ENCODE measurements at places on chromosomes 7 and 10.

DNA sequence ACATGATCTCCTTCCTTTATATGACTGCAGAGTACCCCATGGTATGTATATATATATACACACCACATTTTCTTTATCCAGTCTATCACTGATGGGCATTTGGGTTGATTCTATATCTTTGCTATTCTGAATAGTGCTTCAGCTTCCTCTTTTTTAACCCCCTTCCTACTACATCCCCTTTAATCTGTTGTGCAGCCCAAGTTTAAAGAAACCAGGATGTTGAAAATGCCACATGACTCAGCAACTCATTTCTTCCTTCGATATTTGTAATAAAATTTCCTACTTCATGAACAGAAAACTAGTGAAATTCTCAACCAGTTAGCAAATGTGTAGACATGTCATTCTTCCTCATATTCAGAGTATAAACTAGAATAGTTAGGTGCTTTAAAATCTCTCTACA lies 1245.7 kb upstream of the SORCS1 start:
- no peak for DNase-seq

DNA sequence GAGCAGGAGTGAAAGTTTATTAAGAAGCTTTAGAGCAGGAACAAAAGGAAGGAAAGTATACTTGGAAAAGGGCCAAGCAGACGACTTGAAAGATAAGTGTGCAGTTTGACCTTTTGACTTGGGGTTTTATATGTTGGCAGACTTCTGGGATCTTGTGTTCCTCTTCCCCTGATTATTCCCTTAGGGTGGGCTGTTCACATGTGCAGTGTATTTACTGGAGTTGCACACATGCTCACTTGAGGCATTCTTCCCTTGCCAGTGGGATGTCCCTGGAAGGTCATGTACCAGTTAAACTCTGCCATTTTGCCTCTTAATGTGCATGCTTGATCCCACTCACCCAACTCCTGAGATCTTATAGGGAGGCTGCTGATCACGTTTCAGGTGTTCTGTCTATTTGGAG lies 23.4 kb upstream of the ARHGAP12 start:
- no peak for DNase-seq

DNA sequence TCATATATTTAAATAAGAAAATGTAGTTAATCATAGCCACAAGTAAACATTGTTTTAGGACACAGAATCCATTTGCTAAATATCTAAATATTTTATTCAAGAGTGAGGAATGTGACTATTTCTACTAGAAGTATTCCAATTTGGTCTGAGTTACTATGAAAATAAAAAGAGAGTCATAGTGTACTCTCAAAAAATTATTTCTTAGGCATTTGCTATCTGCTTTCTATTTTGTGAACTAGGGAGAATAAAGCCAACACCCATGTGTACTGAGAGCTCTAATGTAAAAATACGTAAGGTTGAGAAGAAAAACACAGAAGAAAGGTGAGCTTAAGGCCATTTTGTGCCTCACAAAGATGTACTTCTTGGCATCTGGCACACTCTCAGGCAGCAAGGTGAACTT lies 38.3 kb downstream of the PRTFDC1 start:
- DNase-seq, result no peak

DNA sequence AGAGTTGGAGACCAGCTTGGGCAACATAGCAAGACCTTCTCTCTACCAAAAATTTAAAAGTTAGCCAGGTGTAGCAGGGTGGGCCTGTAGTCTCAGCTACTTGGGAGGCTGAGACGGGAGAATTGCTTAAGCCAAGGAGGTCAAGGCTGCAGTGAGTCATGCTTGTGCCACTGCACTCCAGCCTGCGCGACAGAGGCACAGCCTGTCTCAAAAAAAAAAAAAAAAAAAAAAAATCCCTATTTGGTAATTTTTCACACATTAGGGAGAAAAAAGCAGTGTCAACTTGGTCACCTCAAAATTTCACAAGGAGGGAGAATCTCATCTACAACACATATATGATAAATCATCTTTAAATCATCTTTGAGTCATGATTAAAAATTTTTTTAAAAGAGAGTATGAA lies 6.4 kb upstream of the ZNF398 start:
- DNase-seq, result no peak

DNA sequence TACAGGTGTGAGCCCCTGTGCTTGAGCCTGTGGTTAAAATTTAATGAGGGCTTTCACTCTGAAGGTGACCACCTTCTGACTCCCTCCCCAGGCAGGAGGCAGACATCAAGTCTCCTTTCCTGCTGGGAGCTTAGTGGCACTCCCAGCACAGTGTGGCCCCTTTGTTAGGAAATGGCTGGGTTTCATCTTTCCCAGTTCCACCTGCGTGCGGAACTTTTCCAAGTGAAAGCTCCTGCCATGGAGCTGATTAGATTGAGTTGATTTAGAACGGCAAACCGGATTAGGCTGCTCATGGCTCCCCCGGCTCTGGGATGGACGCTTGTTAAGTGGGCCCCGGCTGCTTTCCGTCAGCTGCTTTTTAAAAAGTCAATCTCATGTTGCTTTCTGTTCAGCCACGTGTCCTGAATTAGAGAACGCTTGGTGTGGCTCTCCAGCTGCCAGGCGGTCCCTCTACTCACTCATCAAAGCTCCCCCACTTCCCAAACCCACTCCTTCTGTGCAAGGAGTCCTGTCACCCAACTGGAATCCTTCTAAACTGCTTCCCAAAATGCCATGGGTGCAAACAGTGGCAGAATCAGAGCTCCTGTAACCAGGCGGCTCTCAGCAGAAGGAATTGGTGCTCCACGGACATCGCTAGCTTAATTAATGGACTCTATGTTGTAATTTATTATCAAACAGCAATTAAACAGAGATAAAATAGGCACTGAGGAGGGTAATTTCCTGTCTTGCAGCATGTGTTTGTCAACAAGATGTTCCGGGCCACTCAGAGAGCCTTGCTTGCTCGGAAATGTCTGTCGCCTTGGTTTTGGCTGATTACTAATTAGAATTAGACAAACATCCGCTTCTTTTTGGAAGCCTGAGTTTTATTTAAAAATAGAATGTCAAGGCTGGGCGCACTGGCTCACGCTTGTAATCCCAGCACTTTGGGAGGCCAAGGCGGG lies 551.2 kb downstream of the GALNT17 start:
- no peak for DNase-seq

GRCh38 chr7:84248267-84248666 lies 53.7 kb upstream of the SEMA3A start:
- no peak for DNase-seq

DNA sequence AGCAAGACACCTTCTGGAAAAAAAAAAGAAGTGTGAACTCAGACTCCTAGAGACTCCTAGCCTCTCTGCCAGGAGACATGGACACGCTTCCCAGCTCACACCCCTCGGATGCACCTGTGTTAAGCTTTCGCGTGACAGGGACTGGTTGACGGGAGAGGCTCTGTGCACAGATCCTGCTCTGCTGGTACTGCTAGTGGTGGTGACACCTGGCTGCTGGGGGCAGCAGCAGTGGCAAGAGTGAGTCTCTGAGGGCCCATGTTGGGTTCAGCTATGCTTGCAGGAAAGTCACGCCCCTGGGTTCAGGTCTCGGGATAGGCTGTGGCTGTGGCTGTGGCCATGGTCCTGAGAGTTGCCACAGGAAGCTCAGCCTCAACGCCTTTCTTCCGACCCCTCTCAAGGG lies 81.1 kb downstream of the XRCC2 start:
- no peak for DNase-seq

- no peak for DNase-seq
Observed at GRCh38 chr10:89887406-89887805, 186.0 kb downstream of the KIF20B start.

DNA sequence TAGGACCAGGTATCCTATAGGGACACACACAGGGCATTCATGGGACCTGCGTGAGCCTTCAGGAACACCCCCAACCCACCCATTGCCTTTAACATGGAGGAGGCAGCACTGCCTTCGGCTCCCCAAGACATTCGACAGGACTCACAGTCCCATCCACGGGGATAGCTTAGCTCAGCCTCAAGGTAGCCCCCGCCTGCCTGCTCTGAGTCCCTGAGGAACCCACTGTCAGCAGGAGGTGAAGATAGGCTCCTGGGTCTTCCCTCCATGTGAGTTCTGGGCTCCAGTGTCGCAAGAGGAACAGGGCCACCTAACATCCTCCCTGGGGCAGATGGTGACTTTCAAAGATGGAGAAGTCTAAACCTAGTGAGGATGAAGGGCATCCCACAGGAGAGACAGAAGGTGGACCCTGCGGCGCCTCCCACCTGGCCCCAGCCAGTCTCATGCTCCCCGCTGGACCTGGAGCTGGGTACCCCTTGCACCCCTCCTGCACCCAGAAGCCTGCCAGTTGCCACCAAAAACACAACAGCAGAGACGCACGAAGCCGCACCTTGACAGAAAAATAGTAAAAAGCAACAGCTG lies 4.9 kb upstream of the ADIRF start:
- DNase-seq, result no peak

- no peak for DNase-seq
Observed at GRCh38 chr10:28111712-28112111, 112.8 kb upstream of the ODAD2 start.

DNA sequence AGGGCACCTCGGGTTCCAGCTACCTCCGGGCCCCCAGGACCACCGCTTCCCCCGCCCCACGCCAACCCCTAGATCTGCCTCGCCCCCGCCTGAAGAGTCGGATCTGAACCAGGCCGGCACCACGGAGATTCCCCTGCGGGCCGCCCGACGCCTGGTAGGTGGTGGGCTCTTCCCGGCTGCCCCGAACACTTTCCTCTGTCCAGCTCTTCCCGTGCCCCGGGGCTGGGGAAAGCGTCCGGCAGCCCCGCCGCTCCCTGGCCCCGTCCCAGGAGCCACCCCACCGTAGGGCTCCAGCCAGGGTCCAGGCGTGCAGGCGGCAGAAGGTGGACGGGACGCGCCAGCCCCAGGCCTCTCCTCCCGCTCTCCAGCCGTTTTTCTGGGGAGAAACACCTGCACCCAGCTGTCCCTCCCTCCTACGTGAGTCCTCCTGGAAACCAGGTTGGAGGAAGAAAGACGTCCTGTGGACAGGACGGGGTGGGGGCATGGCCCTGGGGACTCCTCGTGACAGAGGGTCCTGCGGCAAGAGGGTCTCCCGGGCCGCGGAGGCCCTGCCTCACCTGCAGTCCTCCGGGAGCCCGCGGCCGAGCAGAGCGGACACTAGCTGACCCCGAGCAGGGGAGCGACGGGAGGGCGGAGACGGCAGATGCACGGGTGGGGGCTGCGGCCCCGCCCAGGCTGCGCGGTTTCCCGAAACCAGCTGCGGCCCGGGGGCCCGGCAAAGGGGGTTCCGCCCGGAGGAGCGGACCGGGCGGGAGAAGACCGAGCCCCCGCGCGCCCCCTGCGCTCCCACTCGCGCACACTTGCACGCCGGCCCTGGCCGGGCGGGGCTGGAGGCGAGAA lies at the start of gene TMEM176B:
Gene TMEM176B, minus strand, starts transcription at position 624 of the 840 bp plus-strand sequence. CDS start 3,795 bp downstream, outside the sequence.
- no peak for DNase-seq

DNA sequence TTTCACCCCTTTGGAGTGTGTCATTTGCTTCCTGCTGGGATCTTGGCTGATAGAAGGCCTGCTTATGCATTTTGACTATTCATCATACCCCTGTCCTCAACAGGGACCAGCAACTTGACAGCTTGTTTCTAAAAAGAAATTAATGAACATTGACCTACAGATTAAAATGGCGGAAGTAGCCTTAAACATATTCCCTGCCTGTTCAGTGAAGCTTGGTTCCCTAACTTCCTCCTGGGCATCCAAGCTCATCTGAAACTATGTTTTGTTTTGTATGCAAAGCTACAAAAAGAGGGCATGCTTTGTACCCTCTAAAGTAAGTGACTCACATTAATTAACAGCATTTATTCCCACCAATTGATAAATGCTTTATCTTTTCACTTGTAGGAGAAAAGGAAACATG lies 26.8 kb upstream of the CDK14 start:
- no peak for DNase-seq

DNA sequence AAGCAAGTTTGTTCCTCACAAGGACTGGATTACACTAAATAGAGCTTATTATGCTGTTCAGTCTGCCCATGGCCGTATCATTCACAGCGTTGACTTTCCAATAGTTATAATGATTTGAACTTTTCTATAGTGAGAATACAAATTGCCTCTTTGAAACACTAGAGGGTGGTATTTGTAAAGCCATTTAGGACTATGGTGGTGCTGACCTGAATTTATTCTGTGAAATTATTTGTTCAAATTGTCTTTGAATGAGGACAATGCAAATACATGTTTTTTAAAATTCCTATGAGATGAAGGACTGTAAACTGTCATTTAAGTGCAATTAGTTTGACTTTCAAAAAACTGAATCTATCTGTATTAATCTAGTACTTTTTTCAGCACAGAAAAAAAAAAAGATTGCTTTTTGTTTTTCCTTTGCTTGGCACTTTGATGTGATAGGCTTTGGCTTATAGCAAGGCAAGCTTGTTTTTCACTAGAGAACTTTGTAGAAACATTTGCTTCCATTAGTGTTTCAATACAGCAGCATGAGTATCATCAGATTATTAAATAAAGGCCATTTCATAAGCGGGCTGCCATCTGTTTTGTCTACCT lies 122.7 kb upstream of the TMEM229A start:
- DNase-seq, result no peak

DNA sequence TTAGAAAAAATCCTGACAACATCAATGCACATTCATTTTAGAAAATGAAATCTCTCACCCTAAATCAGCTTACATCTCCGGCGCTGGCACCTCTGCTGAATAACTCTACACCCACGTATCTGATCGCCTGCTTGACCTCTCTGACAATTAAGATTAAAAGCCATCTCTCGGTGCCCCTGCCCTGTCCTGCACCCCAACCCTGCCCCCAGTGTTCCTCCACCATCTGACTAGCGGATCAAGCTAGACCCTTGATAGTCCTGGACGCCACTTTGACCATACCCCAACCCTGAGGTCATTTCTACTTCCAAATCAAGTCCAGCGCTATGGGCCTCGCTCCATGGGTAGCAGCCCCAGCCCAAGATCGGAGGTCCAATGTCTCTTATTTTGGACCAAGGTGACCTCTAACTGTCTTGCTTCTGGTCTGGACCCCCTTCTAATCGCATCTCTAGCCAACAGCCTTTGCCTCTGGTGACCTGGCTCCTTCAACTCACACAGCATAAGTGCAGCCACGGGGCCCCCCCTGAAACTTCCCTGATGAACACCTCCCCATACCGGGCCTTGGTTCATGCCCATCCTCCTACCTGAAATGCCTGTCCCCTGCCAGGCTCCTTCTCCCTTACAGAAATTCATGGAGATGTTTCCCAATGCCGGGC lies 28.5 kb downstream of the BTBD16 start:
- no peak for DNase-seq

GRCh38 chr7:93015101-93015778 lies 102.5 kb downstream of the SAMD9 start:
- no peak for DNase-seq

- no peak for DNase-seq
Observed at GRCh38 chr10:56632537-56632936, 271.5 kb upstream of the ZWINT start.

Data from T-helper 2 cell (primary cell).